ENCODE measurements at places on chromosomes 2 and 18.

GRCh38 chr2:212299943-212300342 lies 238.7 kb downstream of the ERBB4 start:
- no peak for DNase-seq

GRCh38 chr18:68703326-68703725 lies 11.6 kb downstream of the TMX3 start:
- no peak for DNase-seq

DNA sequence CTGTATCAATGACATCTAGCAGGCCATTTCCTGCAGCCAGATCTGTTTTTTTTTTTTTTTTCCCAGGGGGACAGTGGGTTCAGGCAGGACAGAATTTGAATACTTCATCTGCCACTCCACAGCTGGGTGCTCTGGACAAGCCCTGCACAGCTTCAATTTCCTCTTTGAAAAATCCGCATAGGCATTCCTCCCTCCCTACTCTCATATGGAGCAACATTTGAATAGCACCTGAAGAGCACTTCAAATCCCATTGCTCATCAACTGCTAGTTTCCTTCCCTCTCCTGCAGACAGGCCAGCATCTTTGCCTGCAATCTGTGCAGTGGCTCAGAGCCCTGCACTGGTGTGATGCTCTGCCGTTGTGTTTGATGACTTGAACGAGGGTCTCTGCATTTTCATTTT lies 326.3 kb downstream of the TSN start:
- no peak for DNase-seq

DNA sequence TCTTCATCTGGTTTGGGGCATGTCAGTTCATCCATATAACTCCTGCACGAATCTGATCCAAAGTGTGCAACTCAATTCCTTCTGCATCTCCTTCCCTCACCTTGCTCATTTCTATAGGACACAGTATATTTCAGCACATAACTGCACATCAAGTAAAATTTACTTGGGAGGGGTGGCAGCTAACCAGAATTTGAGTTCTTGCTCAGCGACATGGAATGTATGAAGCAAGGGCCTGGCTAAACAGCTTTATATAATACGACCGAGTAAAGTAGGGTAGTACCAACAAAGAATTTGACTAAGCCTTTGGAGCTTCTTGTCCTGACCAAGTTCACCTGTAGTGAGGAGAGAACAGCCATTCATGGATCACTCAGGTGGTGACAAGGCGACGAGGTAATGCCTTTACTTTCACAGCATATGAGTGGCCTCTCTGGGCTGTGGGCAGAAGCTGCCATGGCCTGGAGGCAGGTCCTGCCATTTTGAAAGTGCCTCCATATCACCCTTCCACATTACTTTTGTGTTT lies 570.2 kb upstream of the TNP1 start:
- DNase-seq = no peak

Data from activated T-helper 1 cell treated with Interleukin-2 at 50 U/mL for 16 hours (primary cell).